ENCODE measurements at places on chromosomes 1 and 21. TPM values are rescaled to one million over a fixed set of nuclear protein-coding genes. Genes with fewer than 3 reads are reported as not detected.
A peak's percentile ranks its signal among the peaks of the same experiment; 100 is the strongest.

- no peaks in the 10 kb centered on the region for H3K36me3 ChIP-seq
- H3K27ac ChIP-seq: no peak overlapping the region
- DNase-seq: no peak
- H3K4me3 ChIP-seq: no peak overlapping the region
- peaks cover 5% of the 10 kb centered on the region for H3K27me3 ChIP-seq
Observed at GRCh38 chr1:57986432-57986831, 560.1 kb downstream of the OMA1 start.

- no peaks in the 10 kb centered on the region for H3K27me3 ChIP-seq
- H3K27ac ChIP-seq: peak overlapping the region; percentile 100
- no peak for DNase-seq
- H3K4me1 ChIP-seq: peaks cover 99% of the 10 kb centered on the region
- H3K4me3 ChIP-seq: no peak overlapping the region
Observed at GRCh38 chr1:89697383-89697782, 64.5 kb downstream of the LRRC8C start.

Gene PTPRU
- 0.83 TPM for total RNA-seq

- no peak overlapping the region for H3K27ac ChIP-seq
- H3K4me1 ChIP-seq: no peaks in the 10 kb centered on the region
- H3K4me3 ChIP-seq: no peak overlapping the region
- H3K27me3 ChIP-seq: peaks cover 21% of the 10 kb centered on the region
- DNase-seq: no peak
Observed at GRCh38 chr1:33206340-33206739, 24.5 kb upstream of the TRIM62 start.

Gene UTS2
- total RNA-seq: not detected
